ENCODE measurements at places on chromosomes 7 and 10.

- no peak for DNase-seq
These were observed 1239.3 kb downstream of the TYW1 start for GRCh38 chr7:68235937-68236336.

DNA sequence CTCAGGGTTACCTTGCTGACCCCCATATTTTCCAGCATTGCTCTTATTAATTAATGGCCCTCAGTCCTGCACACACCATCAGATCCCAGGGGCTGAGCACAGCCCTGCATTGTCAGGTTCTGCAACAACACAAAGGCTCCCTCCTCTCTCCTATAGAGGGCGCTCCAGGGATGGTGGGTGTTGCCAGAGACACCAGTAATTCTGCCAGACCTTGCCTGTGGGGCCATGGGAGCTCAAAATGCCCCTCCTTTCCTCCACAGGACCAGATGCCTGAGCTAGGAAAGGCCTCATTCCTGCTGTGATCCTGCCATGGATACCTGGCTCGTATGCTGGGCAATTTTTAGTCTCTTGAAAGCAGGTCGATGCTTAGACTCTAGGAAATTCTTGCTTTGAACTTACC lies 42.8 kb upstream of the PRSS58 start:
- no peak for DNase-seq

- DNase-seq: no peak
These were observed 8.5 kb upstream of the RABGEF1 start for GRCh38 chr7:66731986-66732385.

- no peak for DNase-seq
These were observed 17.0 kb downstream of the XPNPEP1 start for GRCh38 chr10:109906316-109906715.

- DNase-seq: no peak
These were observed 67.8 kb downstream of the SRPK2 start for GRCh38 chr7:105320896-105321295.

DNA sequence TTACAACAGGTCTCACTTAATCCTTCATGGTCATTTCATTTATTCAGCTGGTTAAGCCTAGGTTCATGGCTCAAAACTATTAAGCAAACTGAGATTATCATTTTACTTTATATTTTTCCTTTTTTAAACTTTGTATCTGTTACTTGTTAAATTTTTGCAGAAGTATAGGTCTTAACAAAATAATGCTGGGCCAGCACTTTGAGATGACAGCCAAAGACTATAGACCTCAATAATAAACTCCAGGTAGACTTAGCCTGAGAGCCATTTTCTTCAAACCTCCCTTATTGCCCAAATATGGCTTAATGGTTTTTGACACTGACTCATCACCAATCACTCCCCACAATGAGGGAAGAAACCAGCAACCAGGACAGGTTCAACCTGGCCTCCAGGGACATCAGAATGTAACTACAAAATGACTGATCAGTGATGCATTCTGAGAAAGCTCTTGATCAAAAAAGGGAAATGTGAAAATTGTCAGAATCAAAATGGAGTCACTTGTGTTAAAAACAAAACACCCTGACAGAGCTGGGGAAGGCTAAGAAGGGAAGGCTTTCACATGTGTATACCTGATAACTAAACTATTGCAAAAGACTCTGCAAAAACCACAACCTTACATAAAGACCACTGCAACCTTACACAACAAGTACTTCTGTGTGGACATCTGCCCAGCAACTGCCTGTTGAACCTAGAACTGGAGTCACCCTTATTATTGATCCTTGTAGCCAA lies 2.1 kb upstream of the CCDC126 start:
- DNase-seq: no peak

DNA sequence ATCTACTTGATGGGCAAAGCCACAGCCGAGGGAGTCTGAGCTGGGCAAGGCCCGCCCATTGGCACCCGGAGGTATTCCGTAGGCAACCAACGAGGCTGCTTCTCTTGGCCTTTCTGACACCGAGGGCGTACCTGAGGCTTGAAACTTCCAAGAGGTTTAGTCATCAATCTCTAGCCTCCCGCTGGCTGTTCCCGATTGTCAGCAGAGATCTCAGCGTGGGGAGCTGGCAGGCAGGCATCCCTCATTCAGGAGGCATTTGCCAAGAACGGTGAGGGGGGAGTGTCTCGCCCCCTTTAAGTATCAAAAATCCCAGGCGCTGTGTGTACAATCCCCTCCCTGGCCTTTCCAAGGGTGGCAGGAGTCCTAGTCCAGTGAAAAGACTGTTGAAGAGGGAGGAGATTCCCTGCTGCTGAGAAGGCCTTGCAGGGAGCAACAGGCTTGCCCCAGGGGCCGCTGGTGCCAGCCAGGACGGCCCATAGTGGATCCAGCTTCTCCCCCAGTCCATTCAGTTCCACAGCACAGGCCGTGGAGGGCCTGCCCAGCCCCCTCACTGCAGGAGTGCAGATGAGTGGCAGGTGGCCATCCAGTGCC lies 39.7 kb downstream of the OAT start:
- no peak for DNase-seq

DNA sequence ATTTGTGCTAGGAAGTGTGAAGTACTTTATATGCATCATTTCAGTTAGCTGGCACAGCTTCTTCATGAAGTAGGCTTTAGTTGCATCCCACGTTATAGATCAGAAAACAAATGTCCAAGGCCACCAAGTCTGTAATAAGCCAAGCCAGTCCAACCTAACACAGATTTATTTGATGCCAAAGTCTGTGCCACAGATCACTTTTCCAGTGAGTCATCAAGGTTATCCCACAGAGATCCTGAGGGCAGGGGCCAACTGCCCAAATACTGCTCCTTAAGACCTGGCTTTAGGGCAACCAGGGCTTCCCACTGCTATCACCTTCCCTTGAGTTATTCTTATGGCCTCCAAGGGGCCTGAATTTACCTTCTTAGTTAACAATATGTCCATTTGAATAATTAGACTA lies 1340.4 kb downstream of the XPNPEP1 start:
- DNase-seq: no peak

DNA sequence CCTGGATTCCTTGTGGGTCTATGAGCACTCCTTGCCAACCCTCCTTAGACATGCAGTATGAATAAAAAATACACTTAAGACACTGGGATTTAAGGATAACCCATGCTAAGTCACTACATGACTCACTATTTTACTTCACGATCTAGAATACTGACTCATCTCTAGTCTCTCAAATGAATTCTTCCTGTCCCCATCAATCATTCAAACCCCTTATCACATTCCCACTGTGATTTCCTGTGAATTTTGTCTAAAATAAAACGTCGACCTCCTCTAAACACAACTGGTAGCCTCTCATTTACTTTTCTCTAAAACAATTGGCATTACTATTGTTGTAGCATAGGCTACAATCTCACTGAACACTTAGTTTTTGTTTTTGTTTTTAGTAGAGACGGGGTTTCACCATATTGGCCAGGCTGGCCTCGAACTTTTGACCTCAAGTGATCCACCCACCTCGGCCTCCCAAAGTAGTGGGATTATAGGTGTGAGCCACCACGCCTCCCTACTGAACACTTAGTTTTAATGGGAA lies 3.9 kb upstream of the IQUB start:
- DNase-seq: no peak

DNA sequence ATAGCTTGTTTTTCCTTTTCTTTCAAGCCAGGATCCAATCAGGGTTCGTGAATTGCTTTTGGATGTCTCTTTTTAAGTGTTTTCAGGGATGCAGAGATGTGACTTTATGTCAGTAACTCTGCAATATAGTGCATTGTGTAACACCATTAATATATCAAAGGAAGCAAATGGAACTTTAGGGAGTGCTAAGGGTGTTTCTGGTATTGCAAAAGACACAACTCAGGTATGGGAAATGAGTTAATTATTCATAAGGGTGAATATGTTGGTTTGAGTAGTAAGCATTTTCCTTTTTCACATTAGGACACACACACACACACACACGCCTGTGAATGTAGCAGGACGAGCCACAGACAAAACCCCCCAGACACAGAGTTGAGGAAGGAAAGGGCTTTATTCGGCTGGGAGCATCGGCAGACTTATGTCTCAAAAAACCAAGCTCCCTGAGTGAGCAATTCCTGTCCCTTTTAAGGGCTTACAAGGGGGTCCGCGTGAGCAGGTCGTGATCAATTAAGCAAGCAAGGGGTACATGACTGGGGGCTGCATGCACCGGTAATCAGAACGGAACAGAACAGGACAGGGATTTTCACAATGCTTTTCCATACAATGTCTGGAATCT lies 31.8 kb upstream of the GSDME start:
- no peak for DNase-seq

GRCh38 chr10:12777840-12778585 lies 223.5 kb downstream of the CCDC3 start:
- DNase-seq: no peak

GRCh38 chr10:59177031-59177797 lies 771 bp downstream of the PHYHIPL start:
- DNase-seq: no peak

- no peak for DNase-seq
These were observed 78.6 kb upstream of the MAGI2 start for GRCh38 chr7:79531905-79532664.

GRCh38 chr7:137626469-137627067 lies 220.2 kb downstream of the DGKI start:
- no peak for DNase-seq

GRCh38 chr10:110845756-110846620 lies 25.7 kb upstream of the PDCD4 start:
- DNase-seq: no peak

GRCh38 chr10:46250898-46251856 lies 35.6 kb upstream of the ANTXRL start:
- no peak for DNase-seq

DNA sequence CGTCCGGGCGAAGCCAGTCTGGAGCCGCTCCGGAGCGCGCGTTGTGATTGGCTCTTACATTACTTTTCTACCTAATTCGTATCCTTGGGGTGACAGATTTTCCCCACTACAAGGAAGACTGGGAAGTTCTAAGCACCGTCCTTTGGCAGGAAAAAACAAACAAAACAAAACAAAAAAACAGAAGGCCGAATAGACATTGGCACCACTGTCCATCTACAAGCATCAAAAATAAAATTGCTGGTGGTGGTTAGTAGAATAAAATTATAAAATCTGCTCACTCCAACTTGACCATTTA lies 651 bp upstream of the SKAP2 start:
- no peak for DNase-seq

DNA sequence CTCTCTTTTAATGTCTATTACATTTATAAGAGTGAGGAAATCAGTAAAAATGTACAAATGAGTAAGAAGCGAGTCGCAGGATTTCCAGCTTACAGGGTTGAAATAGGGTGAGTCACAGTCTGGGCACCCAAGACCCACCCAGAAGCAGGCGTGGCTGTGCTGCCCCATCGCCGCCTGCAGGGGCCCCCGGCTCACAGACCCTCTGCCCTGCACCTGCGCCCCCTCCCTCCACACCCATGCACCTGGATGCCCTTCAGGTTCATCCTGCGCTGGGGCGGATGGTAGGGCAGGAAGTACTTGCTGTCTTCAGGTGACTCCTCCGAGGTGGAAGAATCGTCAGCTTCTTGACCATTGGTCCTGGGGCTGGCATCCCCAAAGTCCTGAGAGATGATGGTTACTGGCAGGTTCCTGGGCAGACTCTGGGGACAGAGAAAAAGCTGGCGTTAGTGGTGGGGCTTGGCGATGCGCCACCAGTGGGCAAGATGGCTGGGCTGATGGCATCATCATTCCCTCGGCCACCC lies 90.2 kb upstream of the GNA12 start:
- DNase-seq: no peak

DNA sequence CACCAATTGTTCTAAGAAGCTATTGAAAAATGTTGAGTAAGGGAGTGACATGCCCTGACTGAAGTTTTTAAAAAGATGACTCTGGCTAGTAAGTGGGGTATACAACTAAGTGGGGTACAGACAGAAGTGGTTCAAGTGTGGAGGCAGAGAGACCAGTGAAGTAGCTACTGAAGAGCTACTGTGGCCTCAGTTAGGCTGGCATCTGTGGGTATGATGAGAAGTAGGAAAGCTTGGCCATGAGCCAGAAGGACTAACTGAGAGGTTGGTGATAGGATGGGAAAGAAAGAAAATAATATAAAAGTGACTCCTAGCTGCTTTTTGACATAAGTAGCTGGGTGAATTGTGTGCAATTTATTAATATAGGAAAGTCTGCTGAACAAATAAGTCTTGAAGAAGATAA lies 176.6 kb downstream of the SEMA3D start:
- no peak for DNase-seq

DNA sequence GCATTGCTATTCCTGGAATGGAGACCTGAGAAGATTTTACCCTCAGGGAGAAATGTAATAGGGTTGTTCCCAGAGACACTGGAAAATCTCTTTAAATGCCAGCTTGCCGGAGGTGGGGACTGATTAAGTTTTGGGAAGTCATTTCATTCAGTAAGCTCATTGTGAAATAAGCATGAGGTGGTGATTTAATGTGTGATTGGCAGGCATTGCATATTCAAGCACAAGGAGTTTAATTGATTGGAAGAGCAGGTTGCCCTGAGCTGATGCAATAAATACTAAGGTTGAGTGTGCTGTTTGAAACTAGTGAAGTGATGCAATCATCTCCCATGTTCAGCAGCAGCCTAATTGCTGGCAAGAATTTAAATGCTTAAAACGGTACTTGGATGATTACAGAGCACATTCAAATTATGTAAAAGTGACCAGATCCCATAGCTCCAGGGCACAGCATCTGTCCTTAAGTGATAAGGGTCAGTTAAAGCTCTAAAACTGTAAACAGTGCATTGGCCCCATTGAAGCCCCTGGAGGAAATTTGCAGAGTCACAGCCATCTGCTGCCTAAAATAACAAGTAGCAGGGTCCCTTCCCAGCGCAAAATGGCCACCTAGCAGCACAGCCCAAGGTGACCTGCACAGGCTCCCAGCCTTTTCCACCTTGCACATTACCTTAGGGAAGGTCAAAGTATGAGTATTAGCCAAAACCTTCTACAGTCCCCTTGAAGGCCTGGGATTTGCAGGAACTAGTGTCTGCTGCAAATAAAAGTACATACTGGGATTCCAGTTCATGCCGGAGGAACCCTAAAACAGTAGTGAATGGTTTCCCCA lies 92.1 kb downstream of the CCDC71L start:
- DNase-seq: no peak

DNA sequence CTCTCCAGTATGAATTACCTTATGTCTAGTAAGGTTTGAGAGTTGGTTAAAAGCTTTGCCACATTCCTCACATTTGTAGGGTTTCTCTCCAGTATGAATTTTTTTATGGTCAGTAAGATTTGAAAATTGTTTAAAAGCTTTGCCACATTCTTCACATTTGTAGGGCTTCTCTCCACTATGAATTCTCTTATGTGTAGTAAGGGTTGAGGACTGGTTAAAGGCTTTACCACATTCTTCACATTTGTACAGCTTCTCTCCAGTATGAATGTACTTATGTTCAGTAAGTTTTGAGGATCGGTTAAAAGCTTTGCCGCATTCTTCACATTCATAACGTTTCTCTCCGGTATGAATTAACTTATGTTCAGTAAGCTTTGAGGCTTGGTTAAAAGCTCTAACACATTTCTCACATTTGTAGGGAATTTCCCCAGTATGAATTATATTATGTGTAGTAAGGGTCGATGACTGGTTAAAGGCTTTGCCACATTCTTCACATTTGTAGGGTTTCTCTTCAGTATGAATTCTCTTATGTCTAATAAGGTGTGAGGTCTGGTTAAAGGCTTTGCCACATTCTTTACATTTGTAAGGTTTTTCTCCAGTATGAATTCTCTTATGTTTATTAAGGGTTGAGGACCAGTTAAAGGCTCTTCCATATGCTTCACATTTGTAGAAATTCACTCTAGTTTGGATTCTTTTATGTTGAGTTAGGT lies 12.2 kb downstream of the ZNF117 start:
- no peak for DNase-seq

- no peak for DNase-seq
These were observed 211.9 kb upstream of the SHH start for GRCh38 chr7:156024201-156024600.
